ENCODE measurements at places on chromosomes 2 and 18. TPM values are rescaled to one million over a fixed set of nuclear protein-coding genes. Genes with fewer than 3 reads are reported as not detected.

The LAMA3 gene
- under 0.01 TPM for total RNA-seq

The B3GNT7 gene
- total RNA-seq = 6.5 TPM

The DNMT3A gene
- 18.5 TPM for total RNA-seq

The CABYR gene
- total RNA-seq = 0.84 TPM

The AGBL5 gene
- 8.9 TPM for total RNA-seq

The CFAP65 gene
- total RNA-seq = 0.10 TPM

The DNPEP gene
- total RNA-seq = 24.9 TPM

The LRRFIP1 gene
- 128 TPM for total RNA-seq

The COLEC12 gene
- total RNA-seq = 0.21 TPM

The SERPINB7 gene
- total RNA-seq = not detected

The IL37 gene
- not detected for total RNA-seq

The NAB1 gene
- total RNA-seq = 36.0 TPM

The CD226 gene
- total RNA-seq = 64.1 TPM

The LAMA1 gene
- not detected for total RNA-seq

The VWA3B gene
- total RNA-seq = not detected

The ZSWIM2 gene
- total RNA-seq = not detected

The POTEC gene
- total RNA-seq = not detected

The NDC80 gene
- total RNA-seq = 8.6 TPM

The FOXD4L1 gene
- total RNA-seq = 0.10 TPM

The GULP1 gene
- under 0.01 TPM for total RNA-seq

The ANKRD62 gene
- total RNA-seq = not detected

The POU3F3 gene
- total RNA-seq = not detected

The MYO1B gene
- total RNA-seq = 0.73 TPM

The SERPINB3 gene
- total RNA-seq = not detected

The KLHL14 gene
- 1.4 TPM for total RNA-seq

The ASXL3 gene
- under 0.01 TPM for total RNA-seq

The THSD7B gene
- total RNA-seq = not detected

The CFAP221 gene
- 0.31 TPM for total RNA-seq

The SNORC gene
- under 0.01 TPM for total RNA-seq

The UBXN4 gene
- total RNA-seq = 106 TPM

The CNDP1 gene
- total RNA-seq = not detected

The GAD1 gene
- total RNA-seq = not detected

The TFCP2L1 gene
- 0.10 TPM for total RNA-seq

The EN1 gene
- not detected for total RNA-seq

The ANKRD30B gene
- not detected for total RNA-seq

The SNED1 gene
- 8.2 TPM for total RNA-seq

The CHST9 gene
- 0.10 TPM for total RNA-seq

The ERFE gene
- total RNA-seq = 0.10 TPM

The CRACDL gene
- 1.6 TPM for total RNA-seq

The RTP5 gene
- 0.21 TPM for total RNA-seq

The GALNT14 gene
- 0.31 TPM for total RNA-seq

The HNMT gene
- total RNA-seq = 42.2 TPM

The PKDCC gene
- not detected for total RNA-seq

The FASTKD1 gene
- total RNA-seq = 8.1 TPM

The MOB4 gene
- 87.6 TPM for total RNA-seq

The PNPT1 gene
- 10.8 TPM for total RNA-seq

The OTOF gene
- 0.10 TPM for total RNA-seq

The CCDC85A gene
- total RNA-seq = not detected

The UCN gene
- total RNA-seq = not detected

Measured in mononuclear cell (primary cell).